ENCODE measurements at places on chromosomes 5 and 9.

GRCh38 chr5:122180146-122180712 lies 50.9 kb downstream of the ZNF474 start:
- no peak overlapping the region for H3K4me3 ChIP-seq
- no peaks in the 10 kb centered on the region for H3K4me1 ChIP-seq
- H3K36me3 ChIP-seq = no peaks in the 10 kb centered on the region
- no peak for DNase-seq
- no peaks in the 10 kb centered on the region for H3K27me3 ChIP-seq

DNA sequence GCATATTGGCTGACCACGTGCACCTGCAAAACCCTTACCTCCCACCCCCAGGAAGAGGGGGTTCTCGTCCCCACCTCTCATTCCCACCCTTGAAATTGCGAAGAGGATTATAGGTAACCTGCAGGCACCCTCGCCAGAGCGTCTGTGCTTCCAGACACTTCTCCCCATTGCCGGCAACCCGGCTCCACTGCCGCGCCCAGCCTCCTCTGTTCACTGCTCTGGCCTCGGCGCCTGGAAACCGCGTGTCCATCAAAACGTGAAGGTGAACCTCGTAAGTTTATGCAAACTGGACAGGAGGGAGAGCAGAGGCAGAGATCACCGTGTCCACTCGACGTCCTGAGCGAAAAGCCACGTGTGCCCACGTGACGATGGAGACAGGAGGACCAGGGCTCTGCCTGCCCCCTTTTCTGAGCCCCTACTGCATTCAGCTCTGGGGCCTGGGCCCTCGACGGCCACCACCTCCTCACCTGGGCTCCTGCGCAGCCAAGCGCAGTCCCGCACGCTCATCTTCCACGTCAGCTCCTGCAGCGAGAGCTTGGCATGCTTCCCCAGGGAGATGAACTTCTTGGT lies 1.9 kb downstream of the TERT start:
- no peak for DNase-seq
- no peak overlapping the region for H3K27ac ChIP-seq
- H3K4me1 ChIP-seq = peaks cover 13% of the 10 kb centered on the region

DNA sequence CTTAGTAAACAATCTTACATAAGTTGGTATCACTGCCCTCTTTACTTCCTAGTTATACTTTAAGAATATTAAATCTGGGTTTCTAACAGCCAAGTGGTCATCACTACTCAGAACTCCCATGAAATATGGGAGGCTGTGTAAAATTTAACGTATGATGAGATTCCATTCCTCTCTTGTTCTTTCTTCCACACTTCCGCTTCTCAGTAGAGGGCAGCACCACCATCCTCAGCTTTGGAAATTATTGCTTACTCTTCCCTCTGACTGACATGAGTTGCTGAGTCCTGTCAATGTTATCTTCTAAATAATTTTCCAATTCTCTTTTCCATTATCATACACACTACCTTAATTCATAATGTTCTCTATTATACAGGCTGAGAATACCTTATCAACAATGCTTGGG lies 194.0 kb downstream of the RFX3 start:
- DNase-seq = no peak
- H3K27me3 ChIP-seq = no peaks in the 10 kb centered on the region
- no peak overlapping the region for H3K27ac ChIP-seq
- no peak overlapping the region for H3K4me3 ChIP-seq

GRCh38 chr9:21579247-21579671 lies 97.1 kb upstream of the IFNE start:
- H3K27me3 ChIP-seq = no peaks in the 10 kb centered on the region
- H3K4me3 ChIP-seq = peak overlapping the region; percentile 5
- no peaks in the 10 kb centered on the region for H3K36me3 ChIP-seq

- no peak overlapping the region for H3K4me3 ChIP-seq
- no peaks in the 10 kb centered on the region for H3K27me3 ChIP-seq
- no peaks in the 10 kb centered on the region for H3K4me1 ChIP-seq
Measured at GRCh38 chr5:73861313-73861988, 235.5 kb downstream of the ARHGEF28 start.

DNA sequence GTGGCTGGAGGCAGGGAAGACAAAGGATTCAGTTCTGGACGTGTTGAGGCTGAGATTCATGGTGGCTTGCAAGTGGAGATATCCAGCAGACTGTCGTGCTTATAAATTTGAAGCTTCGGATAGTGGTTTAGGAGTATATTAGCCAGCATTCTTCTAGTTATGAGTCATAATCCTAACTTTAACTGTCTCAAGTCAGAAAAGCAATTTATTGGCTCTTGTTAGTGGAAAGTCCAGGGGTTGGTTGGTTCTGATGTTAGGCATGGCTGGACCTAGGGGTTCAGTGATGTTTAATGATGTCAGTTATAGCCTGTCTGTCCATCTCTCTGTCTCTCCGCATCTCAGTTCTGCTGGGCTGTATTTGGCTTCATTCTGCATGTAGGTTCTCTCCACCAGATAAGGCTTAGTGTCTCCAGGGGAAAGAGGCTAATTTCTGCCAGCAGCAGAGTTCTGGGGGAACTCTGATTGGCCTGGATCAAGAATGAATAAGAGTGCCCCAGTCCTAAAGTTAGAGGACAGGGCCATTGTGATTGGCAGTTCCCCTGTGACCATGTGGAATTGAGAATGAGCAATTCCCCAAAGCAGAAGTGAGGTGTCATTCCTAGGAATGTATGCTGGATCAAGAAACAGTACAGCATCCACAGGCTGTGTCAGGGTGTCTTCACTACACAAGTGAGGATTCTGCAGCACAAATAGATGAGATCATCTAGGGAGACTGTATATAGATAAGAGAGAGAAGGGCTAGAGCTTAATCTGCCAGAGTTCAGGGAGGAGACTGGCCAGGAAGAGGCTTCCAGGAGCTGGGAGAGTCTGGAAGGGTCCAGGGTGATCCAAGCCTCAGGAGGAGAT lies 72.9 kb upstream of the SHB start:
- no peak overlapping the region for H3K4me3 ChIP-seq

GRCh38 chr9:2876726-2877125 lies 32.8 kb upstream of the PUM3 start:
- H3K4me3 ChIP-seq = no peak overlapping the region
- no peak overlapping the region for H3K27ac ChIP-seq
- H3K27me3 ChIP-seq = no peaks in the 10 kb centered on the region
- H3K4me1 ChIP-seq = no peaks in the 10 kb centered on the region
- no peaks in the 10 kb centered on the region for H3K36me3 ChIP-seq
- DNase-seq = no peak

- no peak overlapping the region for H3K4me3 ChIP-seq
- H3K36me3 ChIP-seq = no peaks in the 10 kb centered on the region
- H3K4me1 ChIP-seq = no peaks in the 10 kb centered on the region
- DNase-seq = no peak
- no peaks in the 10 kb centered on the region for H3K27me3 ChIP-seq
- H3K27ac ChIP-seq = no peak overlapping the region
Measured at GRCh38 chr9:106583751-106584150, 279.2 kb upstream of the ZNF462 start.

DNA sequence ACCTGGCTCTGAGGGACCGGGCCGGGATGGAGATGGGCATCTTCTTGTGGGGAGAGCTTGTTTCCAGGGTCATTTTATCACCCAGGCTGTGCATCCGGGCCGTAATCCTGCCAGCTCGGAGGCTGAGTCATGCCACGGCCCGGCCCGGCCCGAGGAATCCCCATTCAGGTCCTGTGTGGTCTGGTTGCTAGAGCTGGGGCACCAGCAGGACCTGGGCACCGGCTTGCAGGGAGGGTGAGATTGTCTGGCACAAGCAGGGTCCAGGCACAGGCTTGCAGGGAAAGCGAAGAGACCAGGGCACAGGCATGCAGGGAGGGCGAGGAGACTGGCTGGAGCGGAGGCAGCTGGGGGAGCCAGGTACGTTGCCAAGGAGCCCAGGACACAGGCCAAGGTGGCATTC lies 106.8 kb downstream of the RXRA start:
- no peak for DNase-seq
- no peak overlapping the region for H3K27ac ChIP-seq
- H3K4me1 ChIP-seq = no peaks in the 10 kb centered on the region
- H3K36me3 ChIP-seq = peaks cover 10% of the 10 kb centered on the region

DNA sequence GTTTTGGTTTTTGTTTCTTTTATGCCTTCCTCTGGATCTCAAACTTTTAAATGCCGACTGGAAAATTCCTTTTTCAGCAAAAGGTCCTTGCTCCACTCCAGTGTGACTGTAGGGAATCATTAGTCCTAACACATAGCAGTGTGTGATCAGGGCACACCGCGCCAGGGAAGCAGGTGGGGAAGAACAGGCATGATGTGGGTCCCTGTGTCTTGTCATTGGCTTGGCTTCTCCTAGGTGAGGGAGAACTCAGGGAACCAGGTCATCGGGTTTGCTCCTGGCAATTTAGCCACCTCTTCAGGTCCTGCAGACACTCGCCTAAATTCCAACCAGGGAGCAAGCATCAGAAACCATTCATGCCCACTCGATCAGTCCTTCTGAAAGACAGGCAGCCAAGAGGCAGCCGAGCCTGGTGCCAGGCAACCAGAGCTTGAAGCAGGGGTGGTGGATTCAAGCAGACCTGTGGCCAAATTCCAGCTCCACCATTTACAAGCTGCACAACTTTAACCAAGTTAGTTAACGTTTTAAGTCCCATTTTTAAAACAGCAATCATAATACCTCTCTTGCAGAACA lies 514.2 kb downstream of the BNC2 start:
- H3K27ac ChIP-seq = no peak overlapping the region
- H3K4me1 ChIP-seq = no peaks in the 10 kb centered on the region
- no peaks in the 10 kb centered on the region for H3K27me3 ChIP-seq

DNA sequence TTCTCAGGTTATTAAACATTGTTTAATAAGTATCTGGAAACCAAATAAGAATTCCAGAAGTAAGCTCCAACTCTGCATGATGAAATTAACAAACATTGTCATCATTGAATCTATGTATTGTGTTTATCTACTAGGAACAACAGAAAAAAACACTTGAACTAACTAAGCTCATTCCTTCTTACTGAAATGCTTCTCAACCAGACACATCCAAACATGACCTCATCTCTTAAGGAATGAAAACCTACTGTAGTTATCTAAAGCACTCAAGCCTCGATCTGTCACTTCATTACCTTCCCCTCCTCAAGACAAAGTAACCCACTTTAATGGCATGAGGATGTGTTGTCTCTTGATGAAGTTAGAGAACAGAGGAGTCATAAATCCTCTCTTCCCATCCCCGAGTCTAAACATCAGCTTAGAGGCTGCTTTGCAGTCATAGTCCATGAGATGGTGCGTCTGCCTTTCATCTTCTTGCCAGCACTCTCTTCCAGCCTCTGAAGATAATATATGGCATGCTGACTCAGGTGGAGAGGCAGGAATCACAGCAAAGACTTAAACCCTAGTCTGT lies 86.5 kb downstream of the CEMIP2 start:
- no peaks in the 10 kb centered on the region for H3K27me3 ChIP-seq
- peaks cover 30% of the 10 kb centered on the region for H3K4me1 ChIP-seq
- no peak overlapping the region for H3K4me3 ChIP-seq

GRCh38 chr9:25537808-25538207 lies 140.4 kb downstream of the TUSC1 start:
- H3K27me3 ChIP-seq = no peaks in the 10 kb centered on the region
- no peaks in the 10 kb centered on the region for H3K4me1 ChIP-seq
- no peak for DNase-seq
- H3K4me3 ChIP-seq = no peak overlapping the region
- H3K27ac ChIP-seq = no peak overlapping the region

- H3K36me3 ChIP-seq = no peaks in the 10 kb centered on the region
- H3K27ac ChIP-seq = no peak overlapping the region
- no peaks in the 10 kb centered on the region for H3K27me3 ChIP-seq
- no peaks in the 10 kb centered on the region for H3K4me1 ChIP-seq
Measured at GRCh38 chr5:1781107-1781506, 18.5 kb downstream of the MRPL36 start.

DNA sequence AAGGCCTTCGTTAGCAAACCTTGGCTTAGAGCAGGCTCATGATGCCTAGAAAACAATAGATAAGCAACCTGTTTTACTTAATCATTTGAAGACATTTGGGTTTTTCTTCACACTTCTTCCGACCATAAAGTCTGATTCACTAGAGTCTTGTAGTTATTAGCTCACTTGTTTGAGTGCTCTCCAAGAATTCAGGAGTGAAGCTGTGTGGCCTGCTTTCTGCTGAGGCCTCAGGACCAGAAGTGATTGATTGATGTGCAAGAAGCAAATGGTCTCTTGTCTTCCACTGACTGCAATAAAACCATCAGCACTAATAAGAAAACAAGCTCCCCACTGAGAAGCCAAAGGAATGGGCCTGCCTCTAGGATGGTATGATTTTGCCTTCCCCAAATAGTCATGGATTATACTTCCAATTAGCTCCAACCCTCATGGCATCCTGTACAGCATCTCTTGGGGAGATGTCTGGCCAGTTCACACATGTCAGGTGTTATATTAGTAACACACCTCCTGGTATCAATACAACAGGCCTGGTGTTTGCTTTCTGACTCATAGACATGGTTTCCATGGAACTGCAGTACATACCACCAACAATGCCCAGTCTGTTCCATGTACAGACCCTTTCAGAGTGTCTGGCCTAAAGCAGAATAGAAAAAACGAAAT lies 317.6 kb downstream of the CWC27 start:
- no peak overlapping the region for H3K4me3 ChIP-seq
- no peak overlapping the region for H3K27ac ChIP-seq

DNA sequence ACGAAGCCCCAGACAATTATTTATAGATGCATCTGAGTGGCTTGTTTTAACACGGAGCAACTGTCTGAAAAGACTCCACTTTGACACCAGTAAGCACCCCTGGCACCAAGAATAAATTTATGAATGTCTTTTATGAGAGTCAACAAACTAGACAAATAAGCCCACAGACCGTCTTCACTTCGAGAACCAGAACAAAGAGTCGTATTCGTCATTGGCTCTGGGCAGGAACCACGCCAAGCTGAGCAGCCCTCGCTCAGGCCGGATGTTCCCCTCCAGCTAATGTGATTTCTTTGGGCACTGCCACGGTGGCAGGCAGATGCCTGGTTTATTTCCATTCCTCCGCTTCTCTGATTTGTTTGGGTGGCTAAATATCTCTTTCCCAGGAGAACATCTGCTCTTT lies 91.9 kb upstream of the STC2 start:
- H3K27ac ChIP-seq = no peak overlapping the region
- H3K36me3 ChIP-seq = no peaks in the 10 kb centered on the region
- H3K27me3 ChIP-seq = no peaks in the 10 kb centered on the region
- DNase-seq = no peak
- H3K4me1 ChIP-seq = no peaks in the 10 kb centered on the region
- H3K4me3 ChIP-seq = no peak overlapping the region

GRCh38 chr9:34603610-34604231 lies 8.2 kb downstream of the RPP25L start:
- peak; percentile 56 for DNase-seq
- no peak overlapping the region for H3K27ac ChIP-seq
- no peaks in the 10 kb centered on the region for H3K4me1 ChIP-seq
- no peaks in the 10 kb centered on the region for H3K27me3 ChIP-seq

DNA sequence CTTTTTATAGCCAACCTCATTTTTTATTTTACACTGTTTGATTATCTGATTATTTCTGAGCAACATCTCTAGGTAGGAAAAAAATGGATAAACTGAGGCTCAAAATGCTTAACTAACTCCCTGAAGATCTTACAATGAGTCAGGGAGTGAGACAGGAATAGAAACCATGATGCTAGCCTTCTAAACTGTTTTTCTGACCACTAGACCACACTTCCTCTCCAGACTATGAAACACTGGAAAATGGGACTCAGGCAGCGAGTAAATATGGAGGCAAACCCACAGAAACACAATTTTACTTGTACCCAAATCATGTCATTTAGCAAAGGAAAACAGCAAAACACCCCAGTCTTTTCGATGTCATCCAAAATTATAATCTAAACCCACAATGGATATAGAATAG lies 129.9 kb upstream of the ANKH start:
- H3K27me3 ChIP-seq = no peaks in the 10 kb centered on the region
- H3K36me3 ChIP-seq = no peaks in the 10 kb centered on the region
- no peak overlapping the region for H3K4me3 ChIP-seq

- no peaks in the 10 kb centered on the region for H3K27me3 ChIP-seq
- H3K4me1 ChIP-seq = peaks cover 6% of the 10 kb centered on the region
- no peaks in the 10 kb centered on the region for H3K36me3 ChIP-seq
- no peak overlapping the region for H3K4me3 ChIP-seq
- H3K27ac ChIP-seq = no peak overlapping the region
- no peak for DNase-seq
Measured at GRCh38 chr9:131287359-131287758, 2.2 kb upstream of the PLPP7 start.
